ENCODE measurements at places on chromosomes 2 and 18. TPM values are rescaled to one million over a fixed set of nuclear protein-coding genes. Genes with fewer than 3 reads are reported as not detected.

The COA5 gene
- 43.5 TPM for total RNA-seq

GRCh38 chr2:148560496-148560895, 84.1 kb upstream of the EPC2 start:
- no peak overlapping the region for H3K4me3 ChIP-seq
- H3K27ac ChIP-seq: no peak overlapping the region
- peaks cover 3% of the 10 kb centered on the region for H3K4me1 ChIP-seq
- H3K27me3 ChIP-seq: no peaks in the 10 kb centered on the region

DNA sequence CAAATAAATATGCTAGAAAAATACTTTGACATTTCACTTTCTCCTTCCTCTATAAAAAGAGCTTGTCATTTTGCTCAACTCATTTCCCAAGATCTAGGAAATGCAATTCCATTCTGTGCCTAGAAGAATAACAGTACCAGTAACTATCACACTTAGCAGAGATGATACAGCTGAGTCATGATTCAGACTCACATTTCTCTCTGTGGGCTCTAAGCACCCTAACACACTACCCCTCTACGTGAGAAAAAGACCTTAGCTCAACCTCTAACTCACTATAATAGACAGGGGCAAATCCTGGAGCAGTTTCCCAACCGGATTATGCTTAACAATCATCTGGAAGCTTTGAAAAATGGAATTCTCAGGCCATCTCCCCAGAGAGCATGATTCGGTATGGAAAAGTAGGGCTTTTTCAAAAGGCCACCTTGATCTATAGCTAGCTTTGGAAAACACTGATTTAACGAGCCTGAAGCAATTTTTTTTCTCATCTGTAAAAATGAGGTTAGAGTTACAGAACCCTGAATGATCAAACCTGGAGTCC, 1312.3 kb upstream of the PIK3C3 start:
- no peaks in the 10 kb centered on the region for H3K36me3 ChIP-seq
- DNase-seq: no peak
- H3K4me1 ChIP-seq: no peaks in the 10 kb centered on the region
- H3K27me3 ChIP-seq: no peaks in the 10 kb centered on the region
- no peak overlapping the region for H3K4me3 ChIP-seq

The GAL3ST2 gene
- total RNA-seq: 0.09 TPM

DNA sequence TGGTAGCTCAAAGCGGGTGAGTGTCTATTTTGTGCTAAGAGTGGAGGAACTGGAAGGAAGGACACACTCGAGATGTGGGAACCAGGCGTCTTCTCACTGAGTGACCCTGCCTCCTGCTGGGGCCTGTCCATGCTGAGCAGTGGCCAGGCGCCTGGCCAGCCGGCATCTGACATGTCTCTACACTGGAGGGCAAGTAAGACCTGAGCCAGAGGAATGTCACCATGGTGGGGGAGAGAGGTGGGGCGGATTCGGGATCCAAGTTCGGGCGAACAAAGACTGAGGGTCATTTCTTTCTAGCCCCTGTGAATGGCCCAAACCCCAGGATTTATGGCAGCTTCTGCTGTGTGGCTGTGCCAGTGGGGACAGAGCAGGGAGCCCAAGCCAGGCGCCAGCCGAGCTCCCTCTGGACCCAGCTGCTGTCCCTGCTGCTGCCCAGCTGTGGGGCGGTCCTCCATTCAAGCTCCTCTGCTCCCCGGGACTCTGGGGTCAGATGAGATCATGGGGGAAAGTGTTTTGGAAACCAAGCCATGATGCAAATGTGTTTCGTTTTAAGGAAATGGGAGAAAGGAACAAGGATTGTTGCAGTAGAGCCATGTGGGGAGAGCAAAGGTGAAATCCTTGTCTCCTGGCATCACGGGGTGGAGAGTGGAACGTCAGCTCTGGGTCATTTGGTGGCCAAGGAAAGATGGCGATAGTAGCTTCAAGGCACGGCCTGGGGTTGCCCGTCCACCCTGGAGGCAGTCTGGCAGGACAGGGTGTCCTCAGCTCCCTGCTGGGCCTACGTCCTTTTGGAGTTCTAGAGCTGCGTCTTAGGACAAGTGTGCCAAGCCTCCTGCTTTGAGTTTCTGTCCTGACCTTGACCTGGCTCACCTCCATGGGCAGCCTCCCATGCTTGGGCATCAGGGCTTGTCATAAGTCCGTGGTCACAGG, 8.1 kb downstream of the ACKR3 start:
- H3K4me3 ChIP-seq: no peak overlapping the region
- H3K27me3 ChIP-seq: no peaks in the 10 kb centered on the region
- H3K36me3 ChIP-seq: peaks cover 11% of the 10 kb centered on the region
- H3K4me1 ChIP-seq: peaks cover 19% of the 10 kb centered on the region
- H3K27ac ChIP-seq: no peak overlapping the region

DNA sequence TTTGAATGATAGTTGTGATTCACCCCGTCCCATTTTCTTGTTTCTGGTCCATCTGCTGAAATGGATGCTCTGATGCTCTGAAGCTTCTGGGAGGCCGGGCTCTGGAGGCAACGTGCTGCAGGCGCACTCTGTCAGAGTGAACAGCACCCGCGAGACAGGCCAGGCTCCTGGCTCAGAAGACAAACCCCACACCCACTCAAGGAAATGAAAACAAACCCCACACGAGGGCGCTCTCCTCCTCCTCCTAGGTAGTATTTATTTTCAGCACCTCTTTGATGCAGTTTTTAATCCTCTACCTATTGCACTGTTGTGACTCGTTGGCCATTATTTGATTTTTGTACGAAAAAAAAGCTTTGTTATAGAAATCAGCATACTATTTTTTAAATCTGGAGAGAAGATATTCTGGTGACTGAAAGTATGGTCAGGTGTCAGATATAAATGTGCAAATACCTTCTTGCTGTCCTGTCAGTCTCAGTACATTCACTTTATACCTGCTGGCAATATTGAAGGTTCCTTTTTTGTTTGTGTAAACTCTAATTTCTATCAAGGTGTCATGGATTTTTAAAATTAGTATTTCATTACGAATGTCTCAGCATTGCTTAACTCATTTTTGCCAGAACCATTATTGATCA, 10.3 kb upstream of the CHST10 start:
- no peaks in the 10 kb centered on the region for H3K4me1 ChIP-seq
- H3K4me3 ChIP-seq: no peak overlapping the region
- H3K36me3 ChIP-seq: no peaks in the 10 kb centered on the region
